ENCODE measurements at places on chromosomes 7 and 10. TPM values are rescaled to one million over a fixed set of nuclear protein-coding genes. Genes with fewer than 3 reads are reported as not detected.

Gene UNC5B
- 0.02 TPM for total RNA-seq

Gene SORCS1
- total RNA-seq = not detected

Gene OR6V1
- not detected for total RNA-seq

Gene CACNB2
- total RNA-seq = not detected

Gene TMEM236
- 0.07 TPM for total RNA-seq

Gene A1CF
- not detected for total RNA-seq

Gene NRF1
- total RNA-seq = 19.9 TPM

Gene TRIL
- not detected for total RNA-seq

Gene COL1A2
- not detected for total RNA-seq

DNA sequence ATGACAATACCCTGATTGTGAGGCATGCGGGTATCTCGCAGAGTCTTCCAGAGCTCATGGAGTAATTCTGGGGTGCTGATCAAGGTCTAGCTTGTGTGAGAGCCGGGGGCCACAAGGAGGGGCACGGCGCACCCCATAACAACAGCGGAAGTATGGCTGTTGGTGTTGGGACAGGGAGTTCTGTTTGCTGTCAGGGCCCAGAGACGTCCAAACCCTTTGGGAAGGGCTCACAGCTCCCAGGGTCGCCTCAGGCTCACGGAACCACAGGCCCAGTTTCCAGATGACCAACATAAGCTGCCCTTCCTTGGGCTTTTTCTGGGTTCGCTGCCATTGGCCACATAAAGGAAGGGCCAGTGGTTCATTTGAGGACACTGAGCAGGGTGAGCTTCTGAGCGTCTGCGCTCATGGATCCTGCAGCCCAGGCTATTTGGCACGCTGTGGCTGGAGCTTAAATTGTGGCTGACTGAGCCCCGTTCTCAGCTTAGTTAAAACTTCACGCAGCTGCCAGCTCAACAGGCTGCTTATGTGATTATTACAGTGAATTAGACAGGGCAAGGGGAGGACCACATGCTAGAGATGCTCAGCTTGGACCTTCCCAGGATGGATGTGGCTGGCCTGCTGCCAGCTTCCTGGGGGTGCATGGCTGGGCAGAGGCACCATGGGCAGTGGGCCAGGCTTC is 92.3 kb downstream of the DNAJB6 start:
- DNase-seq = peak; percentile 0

DNA sequence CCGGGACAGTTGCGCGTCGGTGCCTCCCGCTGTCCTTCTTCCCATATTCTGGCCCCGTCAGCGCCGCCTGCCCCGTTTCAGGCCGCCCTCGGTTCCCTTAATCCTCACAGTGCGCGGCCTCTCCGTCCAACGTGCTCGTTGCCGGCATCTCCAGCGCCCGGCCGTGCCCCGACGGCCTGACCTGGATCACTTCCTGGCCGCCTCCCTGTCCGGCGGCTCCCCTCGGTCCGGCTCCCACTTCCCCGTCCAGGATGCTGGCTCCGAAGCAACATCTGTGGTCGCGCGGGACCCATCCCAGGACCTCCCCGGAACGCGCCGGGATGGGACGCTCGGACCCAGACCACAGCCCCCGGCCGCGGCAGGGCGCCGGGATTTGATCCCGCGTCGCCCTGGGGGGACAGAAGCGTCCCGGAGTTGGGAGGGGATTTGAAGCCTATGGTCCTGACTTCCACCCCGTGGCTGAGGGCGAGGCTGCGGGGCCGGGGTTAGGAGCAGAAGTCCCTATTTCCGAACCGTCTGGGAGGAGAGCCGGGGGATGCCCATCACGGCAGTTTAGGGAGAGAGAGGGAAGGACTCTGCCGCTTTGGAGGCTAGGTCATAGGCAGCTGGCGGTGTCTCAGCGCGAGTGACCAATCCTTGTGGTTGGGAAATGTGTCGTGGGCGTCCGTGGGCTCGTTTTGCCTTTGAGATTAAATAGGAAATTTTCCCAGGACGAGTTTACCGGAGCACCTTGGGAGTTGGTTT is 53.8 kb downstream of the KCTD7 start:
- DNase-seq = peak; percentile 30

DNA sequence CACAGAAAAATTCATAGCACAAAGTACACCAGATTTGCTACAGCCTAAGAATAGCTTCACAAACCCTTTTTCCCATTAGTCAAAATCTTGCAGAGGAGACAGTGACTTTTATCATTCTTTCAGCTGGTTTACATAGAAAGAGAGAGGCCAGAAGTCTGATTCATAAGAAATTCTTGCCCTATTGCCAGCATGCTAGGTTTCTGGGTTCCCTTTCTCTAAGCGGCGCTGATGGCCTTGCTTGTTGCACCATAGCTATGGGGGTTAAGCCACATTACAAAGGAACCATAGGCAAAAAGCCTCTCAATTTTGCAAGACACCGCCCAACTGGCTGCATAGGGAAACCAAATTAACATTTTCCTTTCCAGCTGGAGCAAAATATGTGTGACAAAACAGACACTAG is 87.4 kb downstream of the ZNF467 start:
- no peak for DNase-seq

DNA sequence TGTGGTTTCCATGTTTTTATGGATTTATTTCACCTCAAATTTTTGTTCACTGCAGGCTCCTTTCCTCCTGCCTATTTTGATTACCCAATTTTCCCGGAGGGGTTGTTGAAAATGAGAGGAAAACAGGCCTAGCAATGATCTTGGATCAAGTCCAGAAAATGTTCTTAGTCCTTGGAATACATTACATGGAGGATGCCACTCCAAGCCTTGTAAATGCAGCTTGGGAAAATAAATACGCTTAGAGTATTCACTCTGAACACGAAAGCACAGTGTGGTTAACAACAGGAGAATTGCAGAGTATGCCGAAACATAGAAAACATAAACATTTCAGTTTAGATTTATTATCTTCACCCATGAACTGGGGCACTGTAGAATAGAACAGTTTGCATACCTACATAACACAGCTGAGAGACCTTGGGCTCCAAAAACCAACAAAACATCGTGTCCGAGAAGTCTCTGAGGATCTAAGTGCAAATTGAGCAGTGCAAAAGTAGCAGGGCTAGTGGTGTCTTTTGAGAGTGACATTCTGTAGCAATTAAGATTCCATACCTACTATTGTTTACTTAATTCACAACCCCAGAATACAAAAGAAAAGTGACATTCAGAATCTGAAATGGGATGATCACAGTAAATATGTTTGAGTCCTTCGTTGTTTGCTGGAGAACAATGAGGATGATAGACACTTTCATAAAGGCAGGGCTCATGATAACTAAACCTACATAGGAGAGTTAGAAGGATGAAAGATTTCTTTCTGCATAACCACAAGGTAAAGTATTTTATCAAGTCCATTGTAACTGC is 7.6 kb upstream of the CD36 start:
- no peak for DNase-seq

- peak; percentile 26 for DNase-seq
Measured at GRCh38 chr7:17301471-17302456, 3.3 kb downstream of the AHR start.

- no peak for DNase-seq
Measured at GRCh38 chr10:20835335-20835734, 61.8 kb downstream of the NEBL start.

- DNase-seq = no peak
Measured at GRCh38 chr7:37820708-37821468, 27.5 kb upstream of the NME8 start.

GRCh38 chr7:114812570-114812969 is 109.3 kb upstream of the MDFIC start:
- DNase-seq = no peak

DNA sequence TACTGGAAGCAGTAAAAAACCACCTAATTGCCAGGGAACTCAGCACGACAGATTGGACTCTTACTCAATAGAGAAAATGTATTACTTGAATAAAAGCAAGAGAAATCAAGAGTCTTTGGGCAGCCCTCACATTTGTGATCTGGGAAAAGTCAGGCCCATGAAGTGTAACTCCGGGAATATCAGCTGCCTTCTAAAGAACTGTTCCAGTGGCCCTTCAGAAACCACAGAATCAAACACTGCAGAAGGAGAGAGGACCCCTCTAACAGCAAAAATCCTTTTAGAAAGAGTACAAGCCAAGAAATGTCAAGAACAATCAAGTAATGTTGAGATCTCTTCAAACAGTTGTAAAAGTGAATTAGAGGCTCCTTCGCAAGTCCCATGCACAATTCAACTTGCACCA is 540.0 kb upstream of the TEX47 start:
- no peak for DNase-seq

- no peak for DNase-seq
Measured at GRCh38 chr7:71454981-71455380, 323.0 kb downstream of the GALNT17 start.

DNA sequence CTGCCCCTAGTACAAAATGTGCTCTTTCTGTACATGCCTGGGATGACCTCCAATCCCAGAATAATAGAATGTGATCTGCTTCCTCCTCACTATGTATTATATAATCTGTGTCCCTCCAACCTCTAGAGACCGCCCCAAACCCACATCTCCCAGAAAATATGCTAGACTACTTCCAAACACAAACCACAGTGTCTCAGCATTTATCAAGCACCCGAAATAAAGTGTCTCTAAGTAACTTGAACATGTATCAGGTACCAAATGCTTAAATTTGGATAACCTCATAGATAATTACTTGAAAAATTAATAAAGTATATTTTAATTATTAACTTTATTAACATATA is 16.1 kb downstream of the LYZL1 start:
- DNase-seq = no peak

DNA sequence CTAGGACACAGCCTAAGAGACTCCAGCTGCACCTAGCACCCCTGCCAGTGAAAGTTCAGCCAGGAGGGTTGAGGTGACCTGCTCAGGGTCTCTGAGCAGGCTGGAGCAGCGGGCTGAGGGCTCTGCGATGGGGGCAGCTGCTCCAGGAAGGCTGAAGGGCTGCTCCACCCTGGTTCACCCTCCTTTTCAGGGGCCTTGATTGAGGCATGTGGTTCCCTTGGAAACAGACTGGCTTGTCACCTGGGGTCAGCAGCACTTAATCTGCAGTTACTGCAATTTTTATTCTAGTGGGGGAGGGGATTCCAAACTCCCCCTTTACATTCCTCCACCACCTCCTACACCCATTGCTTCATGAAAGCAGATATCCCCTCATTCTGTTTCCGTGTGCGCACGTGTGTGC is 85.3 kb upstream of the UNC5B start:
- no peak for DNase-seq

GRCh38 chr7:156497776-156498509 is 142.6 kb upstream of the RNF32 start:
- no peak for DNase-seq

GRCh38 chr7:101972627-101973026 is 155.2 kb downstream of the CUX1 start:
- DNase-seq = no peak

GRCh38 chr7:51230723-51231122 is 85.9 kb downstream of the COBL start:
- DNase-seq = no peak

DNA sequence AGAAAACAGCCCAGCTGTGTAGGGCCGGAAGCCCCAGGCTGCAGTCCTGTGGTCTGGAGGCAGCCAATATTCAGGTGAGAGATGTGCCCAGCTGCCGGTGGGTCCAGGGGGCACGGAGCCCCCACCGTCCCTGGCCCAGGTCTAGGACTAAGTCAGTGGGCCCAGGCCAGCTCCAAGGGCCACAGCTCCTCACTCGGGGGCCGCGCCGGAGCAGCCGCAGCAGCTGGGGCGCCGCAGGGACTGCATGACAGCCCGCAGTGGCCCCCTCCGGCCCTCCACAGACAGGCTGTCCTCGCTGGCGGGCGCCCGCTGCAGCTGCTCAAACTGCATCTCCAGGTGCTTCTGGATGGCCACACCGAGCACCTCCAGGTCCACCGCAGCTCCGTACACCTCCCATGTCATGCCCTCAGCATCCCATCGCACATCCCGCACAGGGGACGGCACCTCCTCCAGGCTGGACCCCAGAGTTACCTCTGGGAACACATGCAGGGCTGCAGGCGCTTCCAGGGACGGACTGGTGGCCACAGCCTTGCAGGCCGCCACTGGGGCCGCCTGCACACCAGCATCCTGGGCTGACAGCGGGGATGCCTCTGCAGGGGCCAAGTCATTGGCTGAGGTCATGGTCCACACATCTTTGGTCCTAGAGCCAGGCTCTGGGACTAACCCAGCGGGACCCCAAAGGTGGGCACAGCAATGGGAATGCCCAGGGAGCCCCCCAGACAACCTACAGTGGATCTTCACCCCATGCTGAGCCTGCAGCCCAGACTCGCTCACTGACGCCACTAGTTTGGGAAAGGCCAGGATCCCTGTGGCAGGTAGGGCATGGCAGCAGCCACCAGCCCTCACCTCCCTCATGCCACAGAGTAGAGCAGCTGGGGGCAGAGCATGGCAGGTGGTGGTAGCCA is 7.0 kb downstream of the GPRIN2 start:
- DNase-seq = no peak

- no peak for DNase-seq
Measured at GRCh38 chr7:15284396-15284795, 277.4 kb downstream of the AGMO start.

- DNase-seq = no peak
Measured at GRCh38 chr10:133310399-133310755, 1.7 kb downstream of the ZNF511 start.

DNA sequence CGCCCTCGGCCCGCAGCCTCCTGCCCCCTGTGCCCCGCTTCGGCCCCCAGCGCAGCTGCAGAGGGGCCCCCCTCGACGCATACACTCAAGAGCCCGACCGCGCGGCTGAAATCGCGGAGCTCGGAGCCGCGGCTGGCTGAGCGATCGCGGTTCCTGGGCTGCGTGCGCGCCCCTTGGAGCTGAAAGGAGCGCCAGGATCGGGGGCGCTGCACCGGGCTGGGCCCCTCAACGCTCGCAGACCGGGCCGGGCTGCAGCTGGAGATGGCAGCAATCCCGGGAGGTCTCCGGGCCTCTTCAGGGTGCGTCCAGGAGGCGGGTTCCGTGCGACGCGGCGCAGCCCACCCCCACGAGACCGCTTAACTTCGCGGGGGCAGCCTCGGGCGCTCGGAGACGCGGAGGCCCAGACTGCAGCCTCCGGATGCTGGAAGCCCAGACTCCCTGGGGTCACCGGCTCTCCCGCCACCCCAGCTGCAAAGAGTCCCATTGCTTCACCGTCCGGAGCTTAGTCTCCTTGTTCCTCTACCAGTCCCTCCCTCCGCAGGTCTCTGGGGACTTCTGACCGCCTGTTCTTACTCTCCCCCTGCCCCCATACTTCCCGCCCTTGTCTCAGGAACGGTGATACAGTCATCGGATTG is 73.0 kb upstream of the LRRC4 start:
- peak; percentile 23 for DNase-seq
